ENCODE measurements at places on chromosomes 12 and 14. TPM values are rescaled to one million over a fixed set of nuclear protein-coding genes. Genes with fewer than 3 reads are reported as not detected.

DNA sequence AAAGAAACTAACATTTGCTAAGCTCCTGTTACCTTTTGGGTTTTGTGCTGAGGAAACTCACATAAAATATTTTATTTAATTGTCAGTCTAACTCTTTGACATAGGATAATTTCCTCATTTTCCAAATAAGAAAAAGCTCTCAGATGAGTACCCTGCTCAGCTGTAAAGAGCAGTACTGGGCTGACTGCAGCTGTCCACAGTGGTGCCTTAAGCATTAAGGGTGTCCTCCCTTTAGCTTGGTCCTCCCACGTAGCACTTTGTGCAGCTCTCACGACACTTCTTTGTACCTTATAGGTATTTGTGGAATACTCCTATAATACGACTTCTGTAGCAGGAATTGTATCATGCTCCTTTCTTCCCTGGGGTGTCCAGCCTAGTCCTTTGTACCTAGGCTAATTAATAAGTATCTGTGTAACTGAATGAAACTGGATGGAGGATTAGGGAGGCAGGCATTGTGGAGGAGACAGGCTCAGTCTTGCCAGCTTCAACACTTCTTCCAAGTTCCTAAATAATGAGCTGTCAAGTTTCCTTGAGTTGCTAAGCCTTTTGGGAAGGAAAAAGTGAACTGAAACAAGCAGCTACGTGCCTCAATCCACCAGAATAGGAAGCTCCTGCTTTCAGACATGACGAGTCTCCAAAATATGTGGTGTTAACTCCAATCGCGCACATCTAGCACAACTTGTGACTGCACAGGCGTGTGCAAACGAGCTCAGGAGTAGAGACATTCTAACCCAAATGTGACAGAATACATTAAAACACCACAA is 123.0 kb downstream of the SLC38A4 start:
- H3K27me3 ChIP-seq = no peaks in the 10 kb centered on the region
- H3K27ac ChIP-seq = no peak overlapping the region
- H3K4me1 ChIP-seq = no peaks in the 10 kb centered on the region
- H3K36me3 ChIP-seq = no peaks in the 10 kb centered on the region

DNA sequence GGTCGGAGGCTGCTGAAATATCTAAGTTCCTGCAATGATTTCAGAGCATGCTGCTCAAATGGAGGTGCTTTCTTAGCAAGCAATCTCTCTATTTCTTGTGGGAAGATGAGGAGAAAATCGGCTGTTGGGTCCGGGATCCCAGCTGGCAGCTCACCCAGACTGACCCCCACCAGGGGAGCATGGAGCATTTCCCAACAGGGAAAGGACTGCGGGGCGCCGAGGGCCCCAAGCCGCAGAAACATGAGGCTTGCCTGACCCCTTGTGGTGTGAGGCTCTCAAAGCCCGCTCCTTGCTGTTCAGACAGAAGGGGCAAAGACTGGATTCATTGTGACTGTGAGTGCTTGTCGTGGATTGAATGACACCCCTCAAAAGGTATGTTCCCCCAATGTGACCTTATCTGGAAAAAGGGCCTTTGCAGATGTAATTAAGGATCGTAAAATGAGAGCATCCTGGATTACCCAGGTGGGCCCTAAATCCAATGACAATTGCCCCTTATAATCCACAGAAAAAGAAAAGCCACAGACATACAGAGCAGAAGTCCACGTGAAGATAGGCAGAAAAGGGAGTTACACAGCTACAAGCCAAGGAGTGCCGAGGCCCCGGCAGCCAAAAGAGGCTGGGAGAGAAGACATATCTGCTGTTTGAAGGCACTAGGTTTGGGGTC is 116.3 kb upstream of the VASH1 start:
- H3K36me3 ChIP-seq = no peaks in the 10 kb centered on the region
- H3K4me3 ChIP-seq = no peak overlapping the region
- no peak overlapping the region for H3K27ac ChIP-seq
- DNase-seq = no peak
- H3K4me1 ChIP-seq = no peaks in the 10 kb centered on the region

The CDK2 gene
- 9.9 TPM for total RNA-seq

The CIROP gene
- not detected for total RNA-seq

The TGM1 gene
- total RNA-seq = 1.00 TPM

DNA sequence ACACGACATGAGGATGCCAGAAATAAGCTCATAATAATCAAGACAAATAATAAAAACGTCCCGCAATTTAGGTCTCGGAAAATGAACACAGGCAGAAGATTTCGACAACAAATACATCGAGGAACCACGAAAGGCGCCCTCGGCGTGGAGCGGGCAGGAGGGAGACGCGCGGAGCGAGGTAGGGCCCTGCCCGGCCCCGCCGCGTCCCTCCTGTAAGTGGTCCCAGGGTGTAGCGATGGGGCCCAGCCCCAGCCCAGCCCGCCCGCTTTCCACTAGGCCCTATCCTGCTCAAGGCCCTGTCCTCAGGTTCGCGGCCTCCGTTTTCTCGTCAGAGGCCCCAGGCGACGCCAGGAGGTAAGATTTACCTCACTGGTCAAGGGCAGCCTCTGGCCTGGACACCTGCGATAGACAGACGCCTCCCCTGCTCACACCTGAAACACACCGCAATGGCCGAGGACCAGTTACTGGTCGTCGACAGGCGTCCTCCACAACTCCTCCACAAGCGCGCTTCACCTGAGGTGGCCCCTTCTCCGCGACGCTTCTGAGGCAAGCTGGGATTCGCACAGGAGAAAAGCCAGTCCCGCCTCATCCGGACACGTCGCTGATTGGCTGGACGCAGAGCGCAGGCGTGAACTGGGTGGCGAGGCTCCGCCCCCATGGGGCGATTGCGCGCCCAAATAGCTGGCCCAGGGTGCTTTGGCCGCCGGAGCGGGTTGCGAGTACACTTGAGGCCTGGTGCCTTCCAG is at the start of gene SYCP3:
SYCP3 (minus strand) TSS at position 543 of the 746 bp plus-strand sequence. CDS start 1,527 bp downstream, outside the sequence.
- H3K27ac ChIP-seq = no peak within 1 kb of the TSS
- no peaks in the 10 kb centered on the region for H3K4me1 ChIP-seq
- no peak for DNase-seq

GRCh38 chr12:62846491-62846890 is 88.5 kb downstream of the PPM1H start:
- H3K36me3 ChIP-seq = no peaks in the 10 kb centered on the region
- no peak for DNase-seq
- H3K4me3 ChIP-seq = no peak overlapping the region
- H3K4me1 ChIP-seq = peaks cover 13% of the 10 kb centered on the region
- H3K27ac ChIP-seq = no peak overlapping the region

GRCh38 chr14:38505221-38505972 is 249.5 kb upstream of the CLEC14A start:
- H3K27ac ChIP-seq = no peak overlapping the region
- no peaks in the 10 kb centered on the region for H3K36me3 ChIP-seq
- H3K27me3 ChIP-seq = no peaks in the 10 kb centered on the region
- H3K4me1 ChIP-seq = no peaks in the 10 kb centered on the region
- no peak for DNase-seq

The PRIMA1 gene
- total RNA-seq = 0.39 TPM

GRCh38 chr14:85566603-85567002 is 36.7 kb downstream of the FLRT2 start:
- H3K27me3 ChIP-seq = no peaks in the 10 kb centered on the region
- H3K4me3 ChIP-seq = no peak overlapping the region
- H3K4me1 ChIP-seq = peaks cover 4% of the 10 kb centered on the region
- DNase-seq = no peak

DNA sequence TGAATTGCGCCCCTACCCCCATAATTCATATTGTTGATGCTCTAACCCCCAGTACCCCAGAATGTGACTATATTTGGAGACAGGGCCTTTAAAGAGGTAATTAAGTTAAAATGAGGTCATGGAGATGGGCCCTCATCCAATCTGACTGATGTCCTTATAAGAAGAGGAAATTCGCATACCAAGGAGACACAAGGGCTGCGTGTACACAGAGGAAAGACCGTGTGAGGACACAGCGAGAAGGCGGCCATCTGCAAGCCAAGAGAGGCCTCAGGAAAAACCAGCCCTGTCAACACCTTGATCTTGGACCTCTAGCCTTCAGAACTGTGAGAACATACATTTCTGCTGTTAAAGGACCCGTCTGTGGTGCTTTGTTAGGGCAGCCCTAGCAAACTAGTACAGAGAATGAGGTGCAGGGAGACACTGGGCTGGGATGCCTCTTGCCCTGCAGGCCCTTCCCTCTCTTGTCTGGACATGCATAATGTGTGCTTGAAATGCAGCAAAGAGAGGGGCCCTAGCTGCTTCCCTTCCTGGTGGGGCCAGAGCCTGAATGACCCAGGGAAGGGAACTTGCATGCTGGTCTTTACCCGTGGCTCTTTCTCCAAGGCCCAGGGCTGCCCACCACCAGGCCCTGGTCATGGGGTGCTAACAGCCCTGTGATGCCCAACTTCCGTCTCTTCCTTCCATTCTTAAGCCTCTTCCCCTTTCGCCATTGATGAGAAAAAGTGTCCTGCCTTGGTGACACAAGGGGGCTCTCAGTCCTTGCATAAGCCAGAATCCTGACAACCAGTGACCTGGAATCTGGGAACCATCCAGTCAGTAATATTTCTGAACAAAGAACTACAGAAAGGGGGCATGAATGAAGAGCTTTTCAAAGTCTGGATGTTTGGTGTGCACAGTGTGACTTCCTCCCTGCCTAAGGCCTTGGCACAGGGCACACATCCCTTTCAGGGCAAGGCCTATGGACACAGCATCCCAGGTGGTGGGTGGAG is 50.0 kb upstream of the GPATCH2L start:
- H3K27me3 ChIP-seq = no peaks in the 10 kb centered on the region
- no peak overlapping the region for H3K4me3 ChIP-seq
- no peak for DNase-seq
- H3K4me1 ChIP-seq = no peaks in the 10 kb centered on the region
- H3K36me3 ChIP-seq = no peaks in the 10 kb centered on the region

The PPFIBP1 gene
- total RNA-seq = 42.5 TPM

DNA sequence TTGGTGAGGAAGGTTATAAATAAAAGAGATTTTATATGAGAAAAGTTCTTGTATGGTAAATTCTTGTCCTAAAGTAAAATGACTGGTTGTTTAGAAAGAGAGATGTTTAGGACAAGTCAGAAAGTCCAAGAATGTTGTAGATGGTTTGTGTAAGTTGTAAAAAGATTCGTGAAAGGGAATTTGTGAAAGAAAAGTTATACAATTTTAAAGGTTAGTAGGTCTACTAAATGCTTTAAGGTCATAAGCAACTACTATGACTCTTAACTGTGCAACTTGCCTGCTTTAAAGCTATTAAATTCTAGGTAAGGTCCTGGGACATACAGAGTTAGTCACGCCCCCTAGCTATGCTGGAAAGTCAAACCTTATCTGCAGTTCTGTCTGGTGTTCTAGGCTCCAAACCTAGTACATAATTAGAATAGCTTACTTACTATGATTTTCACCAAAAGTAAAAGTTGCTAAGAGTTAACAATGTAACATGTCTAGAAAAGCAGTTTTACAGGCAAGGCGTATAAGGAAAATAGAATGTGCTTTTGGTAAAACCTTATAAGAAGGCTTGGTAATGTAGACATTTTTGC is 11.2 kb upstream of the DHRS2 start:
- peaks cover 11% of the 10 kb centered on the region for H3K4me1 ChIP-seq
- no peak overlapping the region for H3K27ac ChIP-seq
- no peak overlapping the region for H3K4me3 ChIP-seq
- H3K36me3 ChIP-seq = no peaks in the 10 kb centered on the region
- no peak for DNase-seq

DNA sequence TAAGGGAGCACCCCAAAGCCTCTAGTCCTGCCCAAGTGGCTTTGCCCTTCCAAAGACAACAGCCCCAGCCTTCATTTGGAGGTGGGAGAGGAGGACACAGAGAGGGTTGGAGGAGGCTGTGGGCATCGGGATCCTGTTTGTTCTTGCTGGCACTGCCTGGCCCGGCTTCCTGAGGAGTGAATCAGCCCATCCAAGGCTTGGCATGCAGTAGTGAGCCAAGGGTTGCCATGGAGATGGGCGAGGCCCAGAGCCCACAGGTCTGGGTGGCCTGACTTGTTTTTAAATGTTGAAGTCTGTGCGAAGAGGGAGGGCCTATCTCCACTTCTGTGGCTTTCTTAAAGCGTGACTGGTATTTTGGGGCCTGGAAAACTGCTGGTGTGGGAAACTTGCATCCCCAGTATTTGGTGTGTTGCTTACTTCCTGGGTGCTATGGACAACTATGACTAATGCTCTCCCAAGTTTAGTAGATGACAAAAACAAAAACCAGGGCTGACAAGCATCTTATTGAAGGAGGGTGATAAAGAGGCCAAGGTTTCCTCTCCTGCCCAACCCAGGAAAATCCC is 15.8 kb downstream of the CD9 start:
- no peaks in the 10 kb centered on the region for H3K4me1 ChIP-seq
- no peak overlapping the region for H3K27ac ChIP-seq
- DNase-seq = no peak
- H3K27me3 ChIP-seq = no peaks in the 10 kb centered on the region
- no peak overlapping the region for H3K4me3 ChIP-seq
- H3K36me3 ChIP-seq = no peaks in the 10 kb centered on the region

DNA sequence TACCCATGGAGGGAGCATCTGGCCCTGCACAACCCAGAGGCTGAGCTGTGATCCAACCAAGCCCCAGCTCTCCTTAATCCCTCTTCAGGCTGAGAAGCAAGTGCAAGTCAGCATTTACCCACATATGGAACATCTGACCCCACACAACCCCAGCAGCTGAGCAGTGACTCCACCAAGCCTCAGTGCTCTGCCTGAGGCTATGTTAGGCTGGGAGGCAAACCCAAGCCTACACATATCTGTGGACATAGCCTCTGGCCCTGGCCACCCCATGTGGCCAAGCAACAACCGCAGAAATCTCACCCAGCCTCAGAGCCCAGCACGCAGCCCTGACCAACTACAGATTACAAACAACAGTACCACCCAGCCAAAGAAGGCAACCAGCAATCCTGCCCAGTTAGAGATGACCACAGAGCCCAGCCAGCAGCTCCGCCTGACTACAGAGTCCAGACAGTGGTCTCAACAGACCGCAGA is 142.8 kb downstream of the NUAK1 start:
- H3K4me3 ChIP-seq = no peak overlapping the region
- no peaks in the 10 kb centered on the region for H3K36me3 ChIP-seq
- DNase-seq = no peak
- no peaks in the 10 kb centered on the region for H3K27me3 ChIP-seq
- no peak overlapping the region for H3K27ac ChIP-seq

The NR1H4 gene
- 55.1 TPM for total RNA-seq

The REP15 gene
- total RNA-seq = 1.0 TPM

The TMPO gene
- 19.8 TPM for total RNA-seq

The SOCS2 gene
- total RNA-seq = 14.3 TPM

- DNase-seq = no peak
- no peaks in the 10 kb centered on the region for H3K36me3 ChIP-seq
- no peak overlapping the region for H3K27ac ChIP-seq
Observed at GRCh38 chr12:88122666-88123065, 19.2 kb downstream of the CEP290 start.

DNA sequence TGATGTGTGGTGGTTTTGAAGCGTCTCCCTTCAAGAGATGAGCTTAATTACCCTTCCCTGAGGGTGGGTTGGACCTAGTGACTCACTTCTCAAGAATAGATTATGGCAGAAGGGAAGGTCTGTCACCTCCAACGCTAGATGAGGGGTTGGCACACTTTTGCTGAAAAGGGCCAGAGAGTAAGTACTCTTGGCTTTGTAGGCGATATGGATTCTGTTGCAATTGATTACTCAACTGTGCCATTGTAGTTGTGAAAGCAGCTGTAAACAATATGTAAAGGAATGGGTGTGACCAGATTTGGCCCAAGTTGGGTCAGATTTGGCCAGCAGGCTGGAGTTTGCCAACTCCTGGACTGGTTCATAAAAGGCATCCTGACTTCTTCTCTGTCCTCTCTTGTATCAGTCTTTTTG is 53.3 kb downstream of the SMIM41 start:
- H3K27ac ChIP-seq = no peak overlapping the region
- H3K4me3 ChIP-seq = no peak overlapping the region
- H3K27me3 ChIP-seq = no peaks in the 10 kb centered on the region
- no peaks in the 10 kb centered on the region for H3K4me1 ChIP-seq
- H3K36me3 ChIP-seq = no peaks in the 10 kb centered on the region

Data from right lobe of liver (tissue), 6 donors.